ENCODE measurements at places on chromosomes 4 and X.
A peak's percentile ranks its signal among the peaks of the same experiment; 100 is the strongest.

- no peak for DNase-seq
These were observed 1977.9 kb upstream of the ADGRL3 start for GRCh38 chr4:59222221-59222620.

DNA sequence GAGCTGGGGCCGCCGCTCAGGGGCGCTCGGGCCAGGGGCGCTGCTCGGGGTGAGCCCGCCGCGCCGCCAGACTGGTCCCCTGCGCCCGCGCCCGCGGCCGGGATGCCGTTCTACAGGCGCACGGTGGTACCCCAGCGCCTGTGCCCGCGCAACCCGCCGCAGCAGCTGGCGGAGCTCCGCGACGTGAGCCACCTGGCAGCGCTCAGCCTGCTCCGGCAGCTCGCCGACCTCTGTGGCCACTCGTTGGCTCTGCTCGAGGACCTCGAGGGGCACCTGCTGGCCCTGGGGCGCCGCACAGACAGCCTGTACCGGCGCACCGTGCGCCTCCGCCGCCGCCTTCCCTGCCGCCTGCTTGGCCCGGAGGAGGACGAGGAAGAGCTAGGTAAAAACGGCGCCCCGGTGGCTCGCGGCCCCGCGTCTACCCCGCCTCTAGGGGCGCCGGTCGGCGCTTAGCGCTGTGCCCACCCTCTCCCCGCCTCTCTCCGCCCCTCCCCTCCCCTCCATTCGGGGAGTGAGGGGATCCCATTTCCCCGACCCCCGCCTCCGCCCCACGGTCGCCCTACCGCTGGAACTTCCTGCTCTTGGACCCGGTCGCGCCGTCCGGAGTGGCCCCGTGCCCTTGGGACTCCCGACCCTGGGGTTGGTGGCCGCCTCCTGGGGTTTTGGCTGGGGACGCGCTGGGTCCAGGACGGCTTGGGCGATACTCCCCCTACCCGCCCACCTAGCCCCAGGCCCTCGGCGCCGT lies 513 bp downstream of the NHSL2 start:
- no peak for DNase-seq

GRCh38 chr4:185870366-185870765 lies 58.4 kb upstream of the SORBS2 start:
- no peak for DNase-seq

GRCh38 chrX:48540028-48540375 lies 488 bp downstream of the TBC1D25 start:
- peak; percentile 45 for DNase-seq

DNA sequence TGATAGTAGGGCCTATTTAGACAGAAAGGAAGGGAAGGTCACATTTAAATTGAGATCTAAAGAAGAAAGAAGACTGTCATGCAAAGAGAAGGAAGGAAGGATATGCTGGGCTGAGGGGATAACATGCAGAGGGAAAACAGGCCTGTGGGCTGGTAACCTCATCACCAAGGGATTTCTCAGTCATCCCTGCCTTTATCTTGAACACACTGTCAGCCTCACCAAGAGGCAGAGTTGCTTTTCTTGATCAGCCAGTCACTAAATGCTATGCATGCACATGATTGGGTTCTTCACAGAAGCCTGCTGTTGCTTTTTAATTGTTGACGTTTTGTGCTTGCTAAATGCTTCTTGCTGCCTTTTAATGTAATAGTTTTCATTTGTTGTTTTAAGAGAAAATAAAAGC lies 113.0 kb downstream of the ARHGAP24 start:
- no peak for DNase-seq

DNA sequence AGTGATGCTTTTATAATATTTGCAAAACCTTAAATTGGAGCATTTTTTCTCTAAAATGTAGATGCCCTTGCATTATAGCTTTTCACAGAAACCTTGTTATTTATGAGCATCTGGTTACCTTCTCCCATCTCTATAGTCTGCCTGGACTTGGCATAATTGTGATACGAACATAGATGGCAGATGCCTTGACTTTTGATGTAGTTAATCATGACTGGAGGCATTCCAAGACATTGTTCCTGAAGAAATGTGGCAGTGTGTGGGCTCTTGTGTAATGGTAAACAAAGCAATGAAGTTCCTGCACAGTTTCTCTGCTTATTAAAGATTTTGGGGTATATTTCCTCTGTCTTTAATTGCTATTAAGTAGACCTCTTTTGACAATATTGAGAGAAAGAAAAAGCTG lies 500.1 kb downstream of the PCDH19 start:
- no peak for DNase-seq

DNA sequence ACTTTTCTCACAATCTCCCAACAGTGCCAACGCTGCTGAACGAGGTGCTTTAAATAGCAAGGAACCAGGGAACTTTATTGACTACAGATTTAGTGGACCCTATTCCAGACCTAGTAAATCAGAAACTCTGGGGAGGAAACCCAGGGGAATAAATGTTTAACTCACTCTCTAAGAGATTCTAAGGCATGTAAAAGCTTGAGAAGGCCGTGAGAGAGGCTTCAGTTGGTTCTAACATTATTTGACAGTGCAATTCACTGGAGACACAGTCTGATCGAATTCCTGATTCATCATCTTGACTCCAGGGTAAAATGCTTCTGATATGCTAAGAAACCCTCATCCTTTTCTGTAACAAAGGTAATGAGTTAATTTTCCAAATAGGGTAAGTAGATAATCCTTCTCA lies 494.4 kb downstream of the KCNIP4 start:
- DNase-seq: no peak

GRCh38 chr4:140718241-140718952 lies 37.8 kb downstream of the TBC1D9 start:
- DNase-seq: no peak

- no peak for DNase-seq
These were observed 246.7 kb downstream of the PALLD start for GRCh38 chr4:168743601-168744000.

- DNase-seq: no peak
These were observed 4.0 kb downstream of the TRPC5 start for GRCh38 chrX:112078606-112079005.

GRCh38 chr4:53361451-53361850 lies 4.4 kb downstream of the SCFD2 start:
- no peak for DNase-seq

- no peak for DNase-seq
These were observed 39.4 kb upstream of the NDP start for GRCh38 chrX:44012484-44013096.

- DNase-seq: no peak
These were observed 35.6 kb downstream of the RAB40A start for GRCh38 chrX:103483720-103484119.

- no peak for DNase-seq
These were observed 123.5 kb downstream of the CAMK2D start for GRCh38 chr4:113637823-113638561.

DNA sequence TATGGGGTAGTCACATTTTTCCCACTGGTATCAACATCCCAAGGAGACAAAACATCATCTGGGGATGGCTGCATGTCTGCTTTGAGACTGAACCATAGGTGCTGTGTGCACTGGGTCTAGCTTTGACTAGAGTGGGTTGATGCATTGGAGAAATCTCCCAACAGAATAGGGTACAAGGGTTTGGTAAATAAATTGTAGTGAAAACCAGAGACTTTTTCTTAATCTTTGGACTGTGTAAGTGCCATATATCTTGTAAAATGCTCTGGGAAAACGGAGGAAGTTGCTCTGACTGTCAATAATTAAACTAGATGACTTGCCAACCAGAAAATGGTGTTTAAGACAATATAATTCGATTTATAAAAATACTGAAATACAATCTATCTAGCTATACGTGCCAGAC lies 1064.0 kb upstream of the SLIT2 start:
- DNase-seq: no peak

- DNase-seq: no peak
These were observed 7.5 kb downstream of the CCKAR start for GRCh38 chr4:26482508-26483462.

DNA sequence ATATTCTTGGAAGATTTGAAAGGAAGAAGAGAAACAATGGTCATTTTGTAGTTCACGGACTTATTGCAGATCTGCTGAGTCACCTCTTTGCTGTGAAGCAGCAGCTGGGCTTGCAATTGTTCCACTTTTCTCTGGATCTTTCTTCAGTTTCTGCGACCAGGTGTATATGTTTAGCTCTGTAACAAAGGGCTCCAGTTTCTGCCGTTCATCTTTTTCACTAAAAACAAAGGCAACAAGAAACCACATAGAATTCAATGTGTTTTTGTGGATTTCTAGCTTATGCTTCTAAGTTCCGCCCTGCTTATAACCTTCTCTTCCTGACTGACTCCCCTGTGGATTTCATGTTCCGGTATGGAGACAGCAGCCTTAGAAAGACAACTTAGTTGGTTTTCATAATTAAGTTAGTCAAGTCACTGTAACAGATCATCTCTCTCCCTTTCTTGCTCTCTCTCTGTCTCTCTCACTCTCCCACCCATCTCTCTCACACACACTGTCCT lies 121.6 kb upstream of the EPHA5 start:
- no peak for DNase-seq

GRCh38 chrX:97234471-97235081 lies 350.9 kb downstream of the RPA4 start:
- DNase-seq: no peak

DNA sequence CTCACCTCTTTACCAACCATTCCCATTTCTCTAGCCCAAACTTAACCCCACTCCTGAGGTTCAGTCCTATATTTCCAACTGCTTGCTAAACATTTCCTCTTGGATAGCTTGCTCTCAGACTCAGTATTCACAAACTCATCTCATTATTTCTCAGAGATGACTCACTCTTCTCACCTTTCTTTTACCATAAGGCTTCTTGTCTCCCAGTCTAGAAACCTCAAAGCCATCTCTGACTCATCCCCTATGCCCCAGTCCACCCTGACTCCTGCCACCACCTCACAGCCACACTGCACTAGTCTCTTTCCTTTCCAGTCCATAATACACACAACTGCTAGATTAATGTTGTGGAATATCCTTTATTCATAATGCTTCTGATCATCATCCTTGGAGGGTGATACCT lies 4.8 kb downstream of the FRMPD3 start:
- no peak for DNase-seq

DNA sequence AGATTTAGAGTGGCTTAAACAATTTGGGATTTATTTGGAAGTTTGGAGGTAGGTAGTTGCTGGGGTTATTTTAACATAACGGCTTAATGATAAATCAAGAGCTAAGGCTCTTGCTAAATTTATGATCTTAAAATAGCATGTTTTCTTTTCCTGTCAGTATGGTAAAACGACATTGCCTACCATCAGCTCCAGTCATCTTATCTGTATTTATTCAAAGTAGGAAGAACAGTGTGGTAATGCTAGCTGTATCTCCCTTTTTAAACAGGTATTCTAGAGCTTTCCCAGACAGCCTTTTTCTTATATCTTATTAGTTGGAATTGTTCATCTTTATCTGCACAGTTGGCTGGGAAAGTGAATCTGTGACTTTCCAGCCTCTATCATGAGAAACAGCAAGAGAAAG lies 110.2 kb downstream of the SLC4A4 start:
- DNase-seq: no peak

- peak; percentile 12 for DNase-seq
These were observed 793 bp upstream of the DCUN1D4 start for GRCh38 chr4:51842167-51842553.

- DNase-seq: no peak
These were observed 66.8 kb upstream of the TMEM164 start for GRCh38 chrX:109936114-109936513.

DNA sequence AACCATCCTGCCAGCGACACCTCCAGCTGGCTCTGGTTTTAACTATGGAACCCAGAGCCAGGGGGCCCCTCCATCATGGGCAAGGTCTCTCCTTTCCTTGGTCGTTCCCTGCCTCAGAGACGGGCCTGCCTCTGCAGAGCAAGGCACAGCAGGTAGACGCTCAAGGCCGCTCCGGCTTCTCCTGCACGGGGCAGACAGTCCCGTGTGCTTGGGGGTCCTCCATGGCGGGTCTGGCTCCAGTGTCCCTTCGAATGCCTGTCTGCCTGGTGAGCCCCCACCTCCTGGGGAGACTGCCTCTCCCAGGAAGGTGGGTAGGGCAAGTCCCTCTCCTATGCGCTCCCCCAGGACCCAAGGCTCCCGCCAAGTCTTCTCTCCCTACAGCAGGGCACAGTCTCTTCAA lies 71.5 kb downstream of the ACOX3 start:
- no peak for DNase-seq

DNA sequence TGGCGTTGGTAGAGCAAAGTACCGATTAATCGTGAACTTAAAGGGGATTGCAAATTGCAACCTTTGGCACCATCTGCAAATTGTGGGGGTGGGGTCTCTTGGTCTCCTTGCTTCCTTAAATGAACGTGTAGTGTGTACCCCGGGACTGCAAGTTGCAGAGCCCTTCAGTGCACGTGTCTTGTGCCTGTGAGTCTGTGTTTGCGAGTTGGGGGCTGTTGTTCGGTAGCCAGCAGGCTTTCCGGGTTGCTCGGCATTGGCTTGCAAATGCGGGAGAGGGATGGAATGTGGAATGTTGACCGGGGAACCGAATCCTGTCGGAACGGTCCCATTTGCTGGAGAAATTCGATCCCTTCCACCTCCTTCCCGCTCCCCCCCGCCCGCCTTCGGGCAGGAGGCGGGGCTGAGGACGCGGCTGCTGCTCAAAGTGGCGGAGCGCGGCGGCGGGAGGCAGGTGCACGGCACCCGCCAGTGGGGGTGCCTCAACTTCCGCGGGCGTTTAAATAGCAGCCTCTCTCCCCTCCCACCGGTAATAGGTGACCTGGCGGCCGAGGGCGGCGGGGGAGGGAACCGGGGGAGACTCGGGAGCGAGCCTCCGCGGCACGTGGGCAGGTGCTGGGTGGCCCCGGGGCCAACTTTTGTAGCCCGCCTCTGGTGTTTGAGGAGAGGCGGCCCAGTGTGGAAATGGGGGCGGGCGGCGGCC lies 1.5 kb downstream of the JADE1 start:
- peak; percentile 70 for DNase-seq

GRCh38 chr4:66602622-66603021 lies 932.3 kb upstream of the EPHA5 start:
- DNase-seq: no peak

DNA sequence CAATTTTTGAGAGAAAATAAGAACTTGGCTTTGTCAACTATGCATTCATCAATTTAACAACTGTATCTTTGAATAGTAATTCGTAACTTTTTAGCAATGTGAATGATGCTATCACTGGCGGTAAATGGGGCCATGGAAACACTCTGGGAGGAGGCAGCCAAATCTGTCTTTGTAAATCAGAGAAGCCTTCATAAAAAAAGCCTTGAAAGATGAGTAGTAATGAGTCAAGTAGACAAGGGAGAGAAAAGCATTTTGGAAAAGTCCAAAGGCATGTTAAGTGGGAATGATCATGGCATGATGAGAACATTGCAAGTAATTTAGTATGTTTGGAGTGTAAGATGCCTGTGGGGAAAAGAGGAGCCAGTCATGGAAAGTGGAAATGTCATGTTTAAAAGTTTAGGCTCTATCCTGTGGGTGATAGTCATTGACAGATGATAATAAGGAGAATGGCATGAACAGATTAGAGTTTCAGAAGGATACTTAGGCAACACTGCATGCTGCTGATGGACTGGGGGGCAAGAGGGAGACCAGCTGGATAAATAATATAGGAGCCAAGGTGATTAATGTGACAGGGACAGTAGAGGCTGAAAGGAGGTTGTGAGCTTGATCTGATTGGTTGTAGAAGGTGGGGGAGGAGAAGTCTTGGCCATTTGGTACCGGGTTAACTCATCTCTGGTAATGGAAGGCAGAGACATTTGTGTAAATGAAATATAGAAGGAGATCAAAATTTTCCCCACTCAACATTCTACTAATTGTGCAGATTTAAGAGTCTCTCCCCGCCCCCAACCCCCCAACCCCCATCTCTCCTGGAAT lies 16.3 kb downstream of the SPRY1 start:
- no peak for DNase-seq

All from hematopoietic multipotent progenitor cell treated with erythropoietin and hydrocortisone succinate and interleukin-3 and kit ligand, for 15 days (in vitro differentiated cells).